ENCODE measurements at places on chromosomes 16 and 17.

GRCh38 chr17:65039336-65039988 is 17.1 kb downstream of the GNA13 start:
- DNase-seq, result no peak

DNA sequence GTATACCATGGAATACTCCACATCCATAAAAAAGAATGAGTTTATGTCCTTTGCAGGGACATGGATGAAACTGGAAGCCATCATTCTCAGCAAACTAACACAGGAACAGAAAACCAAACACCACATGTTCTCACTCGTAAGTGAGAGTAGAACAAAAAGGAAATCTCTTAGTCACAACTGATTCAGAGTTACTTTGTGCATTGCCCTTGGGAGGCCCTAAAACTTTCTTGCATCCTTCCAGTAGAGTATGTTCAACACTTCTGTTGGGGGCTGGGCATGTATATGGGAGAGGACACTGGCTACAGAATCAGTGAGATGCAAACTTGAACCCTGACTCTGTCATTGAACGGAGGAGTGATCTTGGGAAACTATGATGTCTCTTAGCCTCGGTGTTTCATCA is 147.4 kb upstream of the IRX5 start:
- DNase-seq, result no peak

- peak; percentile 21 for DNase-seq
Observed at GRCh38 chr17:68326681-68327080, 35.4 kb downstream of the ARSG start.

DNA sequence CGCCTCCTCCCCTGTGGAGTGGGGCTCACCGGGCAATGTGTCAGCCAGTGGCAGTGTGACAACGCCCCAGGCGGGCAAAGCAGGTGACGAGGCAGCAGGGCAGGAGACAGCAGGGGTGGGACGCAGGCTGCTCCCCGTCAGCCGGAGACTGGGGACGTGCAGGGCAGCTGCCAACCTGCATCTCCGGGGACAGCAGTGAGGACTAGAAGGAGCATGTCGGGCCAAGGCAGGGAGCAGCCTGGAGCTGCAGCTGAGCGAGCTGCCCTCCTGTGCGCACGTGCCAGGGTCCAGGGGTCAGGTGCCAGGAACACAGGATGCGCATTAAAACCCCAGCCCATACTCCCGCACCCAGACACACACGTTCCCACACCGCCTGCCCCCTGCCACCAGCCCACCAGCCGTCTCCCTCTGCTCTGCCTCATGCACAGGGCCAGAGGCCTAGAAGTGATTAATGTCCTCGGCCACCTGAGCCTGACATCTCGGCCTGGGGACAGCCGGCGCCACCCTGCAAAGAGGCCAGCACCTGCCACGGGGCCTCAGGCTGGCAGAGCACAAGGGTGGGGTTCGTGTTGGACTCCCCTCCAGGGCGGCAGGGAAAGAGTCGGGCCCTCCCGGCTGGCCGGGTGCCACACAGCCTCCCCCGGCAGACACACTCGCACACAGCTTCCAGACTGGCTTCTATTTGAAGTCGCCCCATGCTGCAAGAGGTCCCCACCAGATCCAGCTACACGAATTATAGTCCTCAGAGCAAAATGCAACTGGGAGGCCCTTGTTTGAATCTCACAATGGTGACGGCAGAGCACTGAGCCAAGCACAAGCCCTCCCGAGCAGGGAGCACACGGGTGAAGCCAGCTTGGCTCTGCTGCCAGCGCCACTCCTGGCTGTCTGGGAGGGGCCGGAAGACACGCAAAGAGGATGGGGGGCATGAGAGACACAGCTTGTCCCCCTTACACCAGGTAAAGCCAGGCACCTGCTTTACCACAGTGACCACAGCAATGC is 90.4 kb downstream of the RBFOX3 start:
- no peak for DNase-seq

DNA sequence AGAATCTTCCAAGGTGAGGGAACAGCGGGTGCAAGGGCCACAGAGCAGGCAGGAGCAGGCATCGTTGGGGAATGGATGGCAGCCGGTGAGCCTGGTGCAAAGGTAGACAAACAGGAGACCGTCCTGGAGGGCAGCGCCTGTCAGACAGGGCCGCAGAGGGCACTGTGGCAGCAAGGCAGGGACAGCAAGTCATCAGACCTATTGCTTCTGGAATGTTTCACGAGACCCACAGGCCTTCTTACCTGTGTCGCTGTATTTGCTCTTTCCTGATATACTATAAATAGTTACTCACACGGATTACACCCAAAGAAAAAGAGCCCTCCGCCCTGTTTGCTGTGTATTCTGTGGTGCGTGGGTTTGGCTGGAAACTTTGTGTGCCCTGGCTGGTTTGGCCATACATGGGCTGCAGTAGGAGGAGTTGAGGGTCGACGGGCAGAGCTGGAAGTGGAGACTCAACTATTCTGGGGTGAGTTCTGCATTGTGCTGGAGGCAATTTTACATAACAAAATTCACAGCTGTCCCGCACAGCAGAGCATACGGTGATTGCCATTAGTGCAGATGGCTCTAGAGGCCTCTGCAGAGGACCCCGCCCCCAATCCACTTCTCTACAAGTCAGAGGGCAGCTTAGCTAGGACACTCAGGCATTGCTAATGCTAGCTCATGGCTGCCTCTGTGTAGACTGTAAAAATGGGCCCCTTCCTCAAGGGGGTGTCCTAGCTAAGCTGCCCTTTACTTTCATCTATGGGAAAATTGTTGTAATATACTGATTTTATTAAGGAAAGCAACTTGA is 18.6 kb upstream of the POLR3E start:
- no peak for DNase-seq

GRCh38 chr16:77220427-77220826 is 21.2 kb downstream of the SYCE1L start:
- no peak for DNase-seq

DNA sequence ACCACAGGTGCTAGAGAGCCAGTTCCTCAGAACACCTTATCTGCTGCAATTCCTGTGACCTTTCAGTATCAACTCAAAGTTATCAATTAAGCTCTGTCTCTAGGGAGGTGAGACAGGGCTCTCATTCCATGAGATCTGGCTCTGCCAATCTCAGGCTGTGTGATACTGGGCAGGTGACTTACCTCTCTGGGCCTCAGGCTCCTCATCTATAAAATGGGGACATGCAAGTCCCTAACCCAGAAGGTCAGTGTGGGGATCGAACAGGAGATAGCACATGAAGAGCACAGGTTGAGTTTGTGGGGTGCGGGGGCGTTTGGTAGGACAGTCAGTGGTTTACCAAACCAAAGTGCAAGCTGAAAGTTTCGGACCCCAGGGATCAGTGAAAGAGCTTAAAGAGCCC is 319.3 kb upstream of the CCL2 start:
- no peak for DNase-seq
